ENCODE measurements at places on chromosomes 11 and 22.

- DNase-seq = no peak
Measured at GRCh38 chr11:62267050-62267449, 2.9 kb upstream of the SCGB2A2 start.

- DNase-seq = no peak
Measured at GRCh38 chr22:28922540-28923244, 39.3 kb downstream of the ZNRF3 start.

DNA sequence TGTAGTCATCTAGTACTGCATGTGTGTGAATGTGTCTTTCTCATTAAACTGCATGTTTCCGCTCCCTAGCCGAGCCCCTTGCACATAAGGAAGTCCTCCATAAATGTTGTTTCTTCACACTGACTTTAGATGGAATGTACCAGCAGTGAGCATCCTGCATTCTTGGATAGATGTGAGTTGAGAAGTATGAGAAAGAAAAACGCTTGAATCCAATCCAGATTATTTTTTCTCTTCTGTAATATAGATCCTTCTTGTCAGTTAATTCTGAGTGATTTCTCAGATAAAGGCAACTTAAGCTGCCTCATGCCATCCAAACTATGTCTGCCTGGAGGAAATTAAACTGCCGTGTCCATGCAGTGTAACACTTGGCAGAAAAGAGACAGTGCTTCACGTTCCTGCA, 268.1 kb upstream of the ISX start:
- DNase-seq = no peak

- no peak for DNase-seq
Measured at GRCh38 chr11:127350476-127350875, 349.9 kb upstream of the KIRREL3 start.

GRCh38 chr11:63917692-63918506, 935 bp upstream of the RCOR2 start:
- no peak for DNase-seq

DNA sequence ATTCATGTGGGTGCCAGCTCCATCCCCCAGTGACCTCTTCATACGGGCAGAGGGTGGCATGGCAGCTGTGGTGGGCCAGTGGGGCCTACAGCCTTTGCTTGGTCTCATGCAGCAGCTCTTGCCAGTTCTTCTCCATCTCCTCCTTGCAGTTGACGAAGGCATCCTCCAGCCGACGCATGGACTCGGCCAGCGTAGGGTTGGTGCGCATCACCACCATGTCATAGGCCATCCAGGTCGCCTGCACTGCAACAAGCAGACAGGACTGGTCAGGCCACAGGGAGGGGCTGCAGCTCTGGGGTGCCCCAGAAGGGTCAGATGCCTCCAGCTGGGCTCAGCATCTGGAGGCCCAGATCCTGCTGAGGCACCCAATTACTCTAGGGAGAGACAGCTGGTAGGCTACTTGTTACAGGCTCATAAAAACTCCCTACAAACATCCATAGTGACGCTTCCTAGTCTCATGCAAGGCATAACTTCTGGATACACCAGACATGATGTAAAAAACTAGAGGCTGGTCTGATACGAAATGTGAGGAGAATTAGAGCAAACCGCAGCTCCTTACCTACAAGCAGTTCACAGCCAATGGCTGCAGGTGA, 5.6 kb downstream of the KLHDC7B start:
- DNase-seq = no peak

- DNase-seq = no peak
Measured at GRCh38 chr11:117606790-117607189, 190.2 kb downstream of the DSCAML1 start.

- no peak for DNase-seq
Measured at GRCh38 chr22:19761725-19762567, 1.4 kb downstream of the TBX1 start.

DNA sequence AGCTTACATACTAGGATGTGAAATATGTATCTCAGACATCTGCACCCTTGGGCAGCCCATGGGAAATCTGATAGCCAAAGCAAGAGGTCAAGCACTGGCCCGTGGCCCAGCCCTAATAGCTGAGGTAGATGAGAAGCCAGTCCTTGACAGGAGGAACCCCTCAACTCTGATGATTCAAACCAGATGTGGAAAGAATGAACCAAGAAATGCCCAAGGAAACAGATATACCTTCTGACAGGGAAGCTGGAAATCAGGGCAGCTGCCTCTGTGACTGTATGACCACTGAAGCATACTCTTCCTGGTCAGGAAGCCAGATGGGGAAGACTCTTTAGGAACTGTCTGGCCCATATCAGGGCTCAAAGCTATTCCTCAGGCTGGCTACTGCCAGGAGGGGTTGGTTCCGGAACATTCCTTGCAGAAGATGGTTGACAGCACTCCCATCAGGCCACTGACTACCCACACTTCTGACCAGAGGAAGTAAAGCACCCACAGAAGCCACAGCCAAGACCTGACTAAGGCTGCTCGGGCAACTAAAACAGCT, 124.2 kb downstream of the SWAP70 start:
- DNase-seq = no peak

DNA sequence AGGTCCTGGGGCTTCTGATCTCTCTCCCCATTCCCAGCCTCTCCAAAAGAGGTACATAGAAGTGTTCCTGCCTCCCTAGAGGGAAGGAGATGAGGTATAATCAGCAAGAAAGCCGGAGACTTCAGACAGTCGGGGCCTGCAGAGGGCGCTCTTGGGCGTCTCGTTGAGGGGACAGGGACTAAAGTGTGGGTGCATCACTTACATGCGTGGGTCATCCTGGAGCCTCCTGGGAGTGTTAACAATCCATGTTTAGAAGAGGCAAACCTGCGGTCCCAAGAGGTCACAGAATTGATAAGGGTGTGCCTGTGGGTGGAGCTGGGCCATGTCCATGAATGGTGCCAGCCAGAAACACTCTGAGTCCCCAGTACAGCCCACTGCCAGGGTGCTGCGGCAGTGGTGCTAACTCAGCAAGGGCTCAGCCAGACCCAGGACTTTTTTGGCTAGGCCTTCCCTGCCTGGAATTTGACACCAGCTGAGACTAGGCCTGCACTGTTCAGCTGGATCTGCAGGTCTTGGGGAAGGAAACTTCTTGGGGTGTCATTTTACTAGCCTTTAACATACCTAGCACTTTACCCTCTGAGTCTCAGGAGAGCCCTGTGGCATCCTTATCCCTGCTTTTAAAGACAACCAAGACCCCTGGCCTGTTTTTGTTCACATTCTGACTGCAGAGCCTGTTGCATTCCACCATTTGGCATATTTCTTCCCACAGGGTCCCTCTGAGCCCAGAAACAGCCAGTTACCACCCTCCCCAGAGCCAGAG, 5.5 kb downstream of the YDJC start:
- DNase-seq = peak; percentile 59

- no peak for DNase-seq
Measured at GRCh38 chr11:344836-345578, 24.3 kb upstream of the B4GALNT4 start.

DNA sequence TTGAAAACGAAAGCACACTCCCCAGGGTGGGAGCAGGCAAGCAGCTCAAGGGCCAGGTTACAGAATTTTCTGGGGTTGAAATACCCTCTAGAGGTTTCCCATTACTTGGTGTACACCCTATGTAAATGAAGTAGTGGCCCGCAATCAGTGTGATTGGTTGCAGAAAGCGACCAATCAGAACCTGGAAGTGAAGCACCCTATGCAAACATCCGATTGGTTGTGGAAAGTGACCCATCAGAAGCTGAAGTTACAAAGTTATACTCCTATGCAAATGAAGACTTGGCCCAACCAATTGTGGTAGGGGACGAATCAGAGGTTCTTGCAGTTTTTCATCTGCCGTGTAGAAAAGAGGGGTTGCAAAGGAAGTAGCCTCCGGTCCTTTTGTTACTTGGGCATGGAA, 19.2 kb downstream of the PRR5 start:
- no peak for DNase-seq

DNA sequence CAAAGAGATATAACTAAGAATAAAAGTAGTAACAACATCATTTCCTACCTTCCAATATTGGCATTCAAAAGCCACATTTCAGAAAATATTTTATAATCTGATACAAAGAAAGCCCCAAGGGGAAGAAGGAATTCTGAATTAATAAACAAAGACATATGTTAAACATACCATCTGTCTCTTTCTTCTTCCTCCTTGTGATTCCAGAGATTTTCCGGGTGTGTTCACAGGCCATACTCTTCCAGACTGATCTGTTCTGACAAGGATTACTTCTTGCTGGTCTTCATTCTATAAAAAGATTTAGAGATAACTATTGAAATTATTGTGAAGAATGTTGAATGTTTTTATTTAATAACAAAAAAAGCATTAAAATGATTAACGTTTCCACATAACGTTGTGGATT, 65.0 kb downstream of the CWF19L2 start:
- DNase-seq = no peak

GRCh38 chr11:72792437-72793021, 1.3 kb downstream of the STARD10 start:
- no peak for DNase-seq

DNA sequence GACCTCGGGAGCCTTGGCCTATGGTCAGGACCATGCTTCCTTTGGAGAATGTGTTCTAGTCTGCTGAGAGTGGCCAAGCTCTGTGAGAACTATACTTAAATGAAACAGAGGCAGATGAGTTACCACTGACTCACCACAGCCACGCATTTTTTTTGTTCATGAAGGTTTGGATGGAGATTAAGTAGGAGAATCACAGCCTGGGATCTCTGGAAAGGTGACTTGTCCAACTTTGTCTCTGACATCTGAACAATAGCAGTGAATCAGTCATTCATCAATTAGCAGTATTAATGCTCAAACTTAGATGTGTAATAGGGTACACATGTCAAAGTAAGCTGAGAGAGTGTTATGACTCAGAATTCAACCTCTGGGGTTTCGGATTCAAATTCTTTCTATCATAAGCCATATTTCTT, 100.7 kb upstream of the ANO3 start:
- no peak for DNase-seq

DNA sequence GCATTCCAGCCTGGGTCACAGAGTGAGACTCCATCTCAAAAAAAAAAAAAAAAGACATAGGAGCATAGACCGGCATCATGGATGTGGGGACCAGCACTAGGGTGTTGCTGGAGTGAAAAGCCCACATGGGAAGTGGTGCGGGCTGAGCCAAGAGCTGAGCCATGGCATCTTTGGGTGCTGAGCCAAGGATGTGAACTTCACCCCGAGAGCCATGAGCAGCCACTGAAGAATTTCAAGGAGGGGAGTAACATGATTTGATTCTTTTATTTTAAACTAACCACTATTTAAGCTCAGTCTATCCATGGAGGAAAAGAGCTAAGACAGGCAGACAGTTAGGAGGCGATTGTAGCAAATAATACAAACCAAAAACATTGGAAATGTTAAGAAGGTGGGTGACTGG, 57.4 kb downstream of the AHNAK start:
- DNase-seq = no peak

DNA sequence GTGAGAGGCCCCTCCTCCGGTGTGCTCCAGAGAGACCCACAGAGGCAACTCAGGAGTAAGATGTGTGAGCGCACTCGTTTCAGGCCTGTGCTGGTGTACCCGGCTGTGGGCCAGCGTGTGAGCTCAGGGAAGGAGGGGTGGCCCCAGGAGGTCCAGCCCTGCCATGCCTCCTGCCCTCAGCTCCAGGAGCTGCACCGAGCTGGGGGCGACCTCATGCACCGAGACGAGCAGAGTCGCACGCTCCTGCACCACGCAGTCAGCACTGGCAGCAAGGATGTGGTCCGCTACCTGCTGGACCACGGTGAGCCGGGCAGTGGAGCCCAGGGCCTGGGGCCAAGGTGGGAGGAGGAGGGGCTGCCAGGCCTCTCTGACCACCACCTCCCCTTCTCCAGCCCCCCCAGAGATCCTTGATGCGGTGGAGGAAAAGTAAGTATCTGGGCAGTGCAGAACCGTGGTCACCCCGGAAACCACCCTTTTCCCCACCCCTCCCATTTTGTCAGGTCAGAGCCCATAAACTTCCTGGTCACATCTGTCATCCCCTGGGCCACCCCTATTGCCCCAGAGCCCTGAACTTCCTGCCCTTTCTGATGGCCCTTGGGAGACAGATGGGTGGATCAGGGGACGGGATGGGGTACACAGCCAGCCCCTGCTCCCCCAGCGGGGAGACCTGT, 2.5 kb upstream of the MDK start:
- no peak for DNase-seq

- DNase-seq = peak; percentile 41
Measured at GRCh38 chr22:46969491-46969890, 207.0 kb downstream of the TBC1D22A start.

DNA sequence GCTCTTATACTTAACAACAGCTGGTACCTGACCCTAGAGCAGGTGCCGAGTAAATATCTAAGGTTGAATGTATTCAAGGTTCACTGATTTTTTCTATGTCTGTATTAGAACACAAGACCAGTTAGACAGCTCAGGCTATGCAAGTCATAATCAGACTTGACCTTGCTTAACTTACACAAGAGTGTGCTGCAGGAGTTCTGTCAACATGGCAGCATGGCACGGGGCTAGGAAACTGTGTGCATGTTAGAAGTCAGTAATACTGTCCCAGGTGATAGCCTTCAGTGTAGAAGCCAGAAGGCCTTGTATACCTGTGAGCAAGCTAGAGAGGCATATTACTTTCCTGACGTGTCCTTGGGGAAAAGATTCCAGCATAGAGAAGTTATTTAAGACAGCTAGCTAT, 253.1 kb downstream of the FAT3 start:
- no peak for DNase-seq

DNA sequence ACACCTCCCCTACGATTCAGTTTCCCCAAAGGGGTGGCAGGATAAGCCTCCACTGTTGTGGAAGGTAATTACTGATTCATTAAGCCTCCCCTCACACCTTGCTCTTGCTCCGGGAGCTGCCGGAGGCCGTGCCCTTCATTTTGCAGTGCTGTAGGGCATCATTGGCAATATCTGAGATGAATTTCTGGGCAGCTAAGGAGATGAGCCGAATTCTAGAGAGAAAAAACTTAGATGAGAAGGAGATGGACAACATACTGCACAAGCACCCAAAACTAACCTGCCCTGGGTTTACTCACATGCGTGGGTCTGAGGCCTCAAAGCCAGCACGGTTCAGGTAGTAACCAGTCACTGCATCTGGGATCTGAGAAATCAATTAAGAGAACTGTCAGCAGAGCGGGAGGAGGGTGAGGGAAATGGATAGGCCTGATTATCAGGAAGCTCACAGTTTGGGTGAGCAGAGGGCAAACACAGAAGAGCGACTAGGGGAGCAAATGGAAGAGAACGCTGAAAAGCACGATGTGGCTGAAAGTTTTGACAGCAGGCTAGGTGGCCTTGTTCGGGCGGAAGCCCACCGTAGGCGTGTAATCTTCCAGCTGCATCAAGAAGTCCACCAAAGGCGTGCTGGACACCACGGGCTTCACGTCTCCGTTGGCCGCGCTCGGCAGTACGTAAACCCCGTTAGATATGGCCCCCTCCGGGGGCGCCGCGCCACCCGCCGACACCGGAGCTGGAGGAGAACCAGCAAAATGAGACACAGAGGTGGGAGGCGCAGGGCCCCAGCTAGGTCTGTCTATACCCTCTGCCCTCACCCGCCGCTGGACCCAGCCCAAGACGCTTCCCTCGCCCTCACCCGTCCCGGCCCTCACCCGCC, 689 bp downstream of the TAF10 start:
- DNase-seq = peak; percentile 37

DNA sequence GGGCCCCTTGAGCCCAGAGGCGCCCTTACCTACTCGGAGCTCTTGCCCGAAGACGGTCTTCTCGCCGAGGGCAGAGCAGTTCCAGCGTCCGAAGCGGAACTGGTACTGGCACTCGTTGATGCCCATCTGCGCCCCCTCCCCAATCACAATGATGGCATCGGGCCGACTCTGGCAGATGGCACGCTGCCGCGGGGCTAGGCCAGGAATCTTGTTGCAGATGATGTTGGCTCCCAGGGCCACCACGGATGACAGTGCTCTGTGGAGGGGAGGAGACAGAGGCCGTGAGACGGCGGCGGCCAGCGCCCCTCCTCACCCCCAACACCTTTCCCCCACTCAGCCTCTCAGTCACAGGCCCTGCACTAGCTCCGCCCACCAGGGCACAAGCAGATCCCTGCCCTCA, 27.1 kb downstream of the WNT7B start:
- no peak for DNase-seq

Measured in stimulated activated CD4-positive, alpha-beta T cell treated with anti-CD3 and anti-CD28 coated beads, Interleukin-2, amount 100 ng/mL, for 24 hours (primary cell).